ENCODE measurements at places on chromosomes 16 and 17. TPM values are rescaled to one million over a fixed set of nuclear protein-coding genes. Genes with fewer than 3 reads are reported as not detected.

DNA sequence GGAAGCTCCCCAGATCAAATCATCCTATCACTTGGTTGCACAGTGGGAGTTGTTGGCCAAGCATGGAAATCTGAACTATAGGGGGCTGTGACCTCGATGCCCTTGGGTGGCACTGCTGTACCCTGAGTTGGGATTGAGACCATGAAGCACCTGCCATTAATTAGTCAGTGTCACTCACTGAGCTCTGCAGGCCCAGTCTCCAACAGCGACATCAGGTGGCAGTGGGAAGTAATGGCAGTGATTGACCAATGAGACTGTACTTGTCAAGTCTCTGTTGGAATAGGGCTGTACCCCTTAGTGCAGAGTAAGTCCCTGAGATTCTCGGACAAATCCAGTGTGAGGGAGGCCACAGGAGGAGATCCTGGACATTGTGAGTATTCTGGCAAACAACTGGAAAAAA, 118.0 kb upstream of the RPL38 start:
- no peak for DNase-seq

DNA sequence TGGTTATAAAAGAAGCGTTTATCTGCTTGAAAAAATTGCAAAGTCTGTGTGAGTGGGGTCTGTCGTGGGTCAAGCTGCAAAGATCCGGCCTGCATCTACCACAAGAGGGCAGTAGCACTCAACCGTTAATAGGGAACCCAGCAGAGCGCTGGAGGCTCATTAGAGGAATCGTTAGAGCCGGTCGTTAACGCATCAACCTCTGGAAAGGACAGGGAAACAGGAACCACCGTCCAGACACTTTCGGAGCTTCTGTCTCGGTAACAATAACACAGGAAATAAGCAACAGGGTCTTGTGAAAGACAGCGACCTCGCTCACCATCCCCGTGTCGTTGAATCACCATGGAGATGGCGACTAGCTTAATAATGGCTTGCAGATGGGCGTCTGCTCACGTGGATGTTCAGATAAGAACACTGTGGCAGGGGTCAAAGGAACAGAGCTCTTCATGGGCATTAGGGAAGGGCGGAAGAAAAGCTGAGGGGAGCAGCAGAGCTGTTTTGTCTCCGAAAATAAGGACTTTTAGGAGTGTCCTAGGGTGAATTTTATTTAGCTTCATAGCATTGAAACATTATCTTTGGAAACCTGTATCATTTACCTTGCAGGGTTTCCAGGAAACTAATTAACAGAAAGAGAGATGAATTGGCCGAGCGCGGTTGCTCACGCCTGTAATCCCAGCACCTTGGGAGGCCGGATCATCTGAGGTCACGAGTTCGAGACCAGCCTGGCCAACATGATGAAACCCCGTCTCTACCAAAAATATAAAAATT, 11.9 kb upstream of the NSRP1 start:
- DNase-seq: peak; percentile 76

DNA sequence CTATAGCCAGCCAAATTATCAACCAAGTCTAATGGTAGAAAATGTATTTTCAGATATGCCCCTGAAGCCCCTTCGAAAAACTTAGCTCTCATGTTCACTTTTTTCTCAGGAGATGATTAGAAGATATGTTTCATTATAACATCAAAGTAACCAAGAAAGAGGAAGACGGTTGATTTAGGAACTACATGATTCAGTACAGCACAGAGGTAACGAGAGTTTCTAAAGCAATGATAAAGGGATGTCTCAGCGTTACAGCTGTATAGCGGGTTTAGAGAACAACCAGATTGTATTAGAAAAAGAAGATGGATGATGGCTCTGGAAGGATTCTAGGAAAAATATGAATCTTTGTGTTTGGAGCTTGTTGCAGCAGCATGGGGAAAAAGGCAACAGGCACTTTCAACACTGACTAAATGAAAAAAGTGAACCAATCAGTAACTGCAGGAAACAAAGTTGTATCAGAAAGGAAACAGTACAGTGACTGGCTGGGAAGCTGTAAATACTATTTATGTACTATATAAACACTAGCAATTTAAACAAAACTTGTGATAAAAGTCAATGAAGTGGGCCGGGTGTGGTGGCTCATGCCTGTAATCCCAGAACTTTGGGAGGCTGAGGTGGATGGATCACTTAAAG, 21.5 kb downstream of the MBTD1 start:
- DNase-seq: no peak

GRCh38 chr17:5299383-5299782, 17.3 kb downstream of the RABEP1 start:
- no peak for DNase-seq

DNA sequence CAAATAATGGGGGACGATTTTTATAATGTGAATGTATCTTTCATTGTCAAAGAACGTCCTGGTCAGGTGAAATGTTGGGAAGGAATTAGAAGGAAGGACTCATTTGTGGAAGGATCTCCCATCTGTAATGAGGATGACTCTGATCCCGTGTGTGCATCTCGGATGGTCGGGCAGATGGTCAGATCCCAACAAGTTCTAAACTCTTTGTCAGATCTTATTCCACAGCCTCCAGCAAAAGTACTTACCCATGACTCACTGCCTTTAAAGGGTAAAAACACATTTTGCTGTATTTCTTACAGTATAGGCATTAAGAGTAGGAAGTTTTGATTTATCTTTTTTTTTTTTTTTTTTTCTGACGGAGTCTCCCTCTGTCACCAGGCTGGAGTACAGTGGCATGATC, 539 bp upstream of the KRTAP4-8 start:
- DNase-seq: no peak

- no peak for DNase-seq
Observed at GRCh38 chr17:68646626-68647526, 45.7 kb upstream of the FAM20A start.

- DNase-seq: peak; percentile 76
Observed at GRCh38 chr17:39547713-39548478, 59.8 kb downstream of the NEUROD2 start.

DNA sequence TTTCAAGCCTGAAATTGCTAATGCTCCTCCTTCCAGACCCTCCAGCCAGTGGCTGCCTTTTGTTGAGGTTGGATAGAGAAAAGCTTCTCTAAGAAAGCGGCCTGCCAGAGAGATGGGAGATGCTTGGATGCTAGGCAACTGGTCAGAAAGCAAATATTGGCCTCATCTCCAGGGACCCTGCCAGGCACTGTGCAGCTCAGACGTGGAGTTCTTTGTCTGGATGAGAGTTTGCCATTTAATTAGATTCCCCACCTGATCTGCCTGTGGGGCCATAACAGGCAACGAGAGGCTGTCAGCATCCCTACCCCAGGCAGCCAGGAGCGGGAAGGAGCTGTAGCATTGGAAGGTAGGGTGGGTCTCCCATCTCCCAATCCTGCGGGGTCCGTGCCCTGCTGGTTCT, 52.7 kb downstream of the ASIC2 start:
- DNase-seq: no peak

DNA sequence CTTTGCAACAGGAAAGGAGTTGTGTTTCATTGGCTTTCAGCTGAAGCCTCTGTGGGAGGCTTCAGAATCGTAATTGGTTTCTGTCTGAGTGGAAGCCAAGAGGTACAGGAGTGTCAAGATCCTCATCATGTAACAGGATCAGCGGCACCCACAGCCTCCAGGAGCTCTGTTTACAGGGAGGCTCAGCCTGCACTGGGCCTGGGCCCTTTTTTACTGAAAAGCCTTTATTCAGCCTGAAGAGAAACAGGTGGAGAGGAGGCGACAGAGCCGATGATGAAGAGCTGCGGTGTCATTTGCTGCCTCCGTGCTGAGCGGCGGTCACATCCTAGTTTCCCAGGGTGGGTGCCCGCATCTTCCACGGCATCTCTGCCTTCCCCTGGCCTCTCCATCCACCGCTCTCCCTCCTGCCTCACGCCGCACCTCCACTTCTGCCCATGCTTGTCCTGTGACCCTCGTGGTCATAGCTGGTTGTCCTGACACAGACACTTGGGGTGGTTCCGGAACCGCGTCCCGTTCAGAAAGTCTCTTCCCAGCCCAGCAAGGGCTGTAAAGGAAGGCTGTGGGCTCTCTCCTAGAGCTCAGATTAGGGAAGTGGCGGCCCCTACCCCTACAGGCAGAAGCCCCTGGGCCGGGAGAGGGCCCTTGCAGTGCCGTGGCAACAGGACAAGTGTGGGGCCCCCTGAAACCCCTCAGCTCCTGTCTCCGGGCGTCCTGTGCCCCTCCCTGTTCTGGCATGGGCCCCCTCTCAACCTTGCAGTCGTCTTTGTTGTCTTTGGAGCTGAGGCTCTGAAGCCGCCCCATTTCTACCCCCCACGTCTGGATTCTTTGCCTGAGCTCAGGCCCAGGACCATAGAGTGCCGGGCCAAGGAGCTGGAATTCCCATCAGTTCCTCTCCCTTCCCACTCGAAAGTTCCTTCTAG, 53.9 kb upstream of the CHMP6 start:
- DNase-seq: no peak

- no peak for DNase-seq
Observed at GRCh38 chr17:58272367-58273280, 8.1 kb downstream of the MPO start.

DNA sequence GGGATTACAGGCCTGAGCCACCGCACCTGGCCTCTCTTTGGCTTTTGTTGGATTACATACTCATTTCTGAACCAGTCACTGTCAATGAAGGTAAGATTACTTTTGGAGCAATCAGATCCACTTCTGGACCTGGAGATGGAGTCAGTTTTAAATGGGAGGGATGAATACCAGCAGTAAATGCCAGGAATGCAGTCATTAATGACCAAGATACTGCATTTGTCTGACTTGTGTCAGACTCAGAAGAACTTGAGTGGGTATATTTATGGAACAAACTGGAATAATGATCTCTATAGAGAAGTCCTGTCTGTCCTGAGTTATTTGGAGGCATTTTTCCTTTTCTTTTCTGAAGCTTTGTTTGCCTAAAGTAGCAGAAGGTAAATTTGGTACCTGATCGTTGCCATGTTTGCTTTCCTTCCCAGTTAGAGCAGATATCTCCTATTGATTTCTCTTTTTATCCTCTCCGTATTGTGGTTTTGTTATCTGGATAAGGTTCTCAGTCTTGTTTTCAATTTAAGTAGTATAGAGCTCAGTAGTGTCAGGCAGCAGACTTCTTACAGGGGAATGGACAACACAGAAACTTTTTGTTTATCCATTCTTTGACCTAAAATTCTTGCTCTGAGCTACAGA, 10.7 kb downstream of the NLK start:
- DNase-seq: no peak

GRCh38 chr16:20822521-20823325, 16.4 kb downstream of the REXO5 start:
- no peak for DNase-seq

DNA sequence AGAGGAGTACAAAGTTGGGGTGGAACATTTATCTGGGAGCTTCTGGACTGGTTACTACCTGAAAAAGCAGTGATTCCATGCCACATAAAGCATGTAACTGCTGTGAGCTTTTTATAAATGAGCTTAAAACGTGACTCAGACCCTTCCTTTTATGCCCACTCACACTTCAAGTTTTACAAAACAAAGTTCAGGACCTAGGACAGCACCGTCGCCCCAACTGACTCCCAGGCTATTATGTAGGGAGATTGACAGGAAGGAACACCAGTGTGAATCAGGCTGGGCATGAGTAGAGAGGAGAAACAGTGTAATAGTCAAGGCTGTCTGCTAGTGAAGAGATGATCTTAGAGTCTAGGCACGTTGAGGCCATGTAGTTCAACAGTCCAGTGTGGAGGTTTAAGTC, 91.6 kb upstream of the DNAH9 start:
- DNase-seq: no peak

DNA sequence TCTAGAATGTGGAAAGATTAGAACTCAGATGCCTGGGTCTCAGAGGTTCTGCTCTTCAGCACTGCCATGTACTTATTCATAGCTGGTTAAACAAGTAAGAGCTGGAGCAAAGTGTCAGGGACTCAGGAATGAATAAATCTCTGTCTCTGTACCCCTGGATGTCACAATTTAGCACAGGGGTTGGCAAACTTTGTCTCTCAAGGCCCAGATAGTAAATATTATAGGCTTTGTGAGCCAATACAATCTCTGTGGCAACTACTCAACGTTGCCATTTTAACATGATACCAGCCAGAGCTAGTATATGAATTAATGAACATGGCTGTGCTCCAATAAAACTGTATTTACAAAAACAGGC, 220.3 kb upstream of the MON1B start:
- DNase-seq: no peak

DNA sequence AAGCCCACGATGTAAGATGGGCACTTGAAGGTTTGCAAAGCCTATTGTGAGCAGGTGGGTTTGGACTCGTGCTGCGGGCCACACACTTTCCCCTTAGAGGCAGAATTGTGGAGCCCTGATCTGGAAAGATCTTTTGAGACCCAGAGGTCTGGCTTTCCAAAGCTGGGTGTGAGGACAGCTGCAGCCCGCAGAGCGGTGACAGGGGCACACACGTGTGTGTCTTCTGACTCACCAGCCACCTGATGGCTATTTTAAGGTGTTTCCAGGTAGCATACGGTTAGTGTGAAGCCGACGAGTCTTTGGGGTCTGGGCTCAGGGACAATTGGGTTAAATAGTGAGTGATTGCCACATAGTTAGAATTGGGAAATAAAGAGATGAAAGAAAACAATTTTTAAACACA, 108.9 kb upstream of the GSE1 start:
- DNase-seq: no peak

Gene TNFRSF17
- total RNA-seq: 0.70 TPM

Gene TP53TG3F
- total RNA-seq: not detected

Gene LGALS9B
- 35.5 TPM for total RNA-seq

Gene ZNF597
- total RNA-seq: 1.6 TPM

Gene TBC1D3K
- total RNA-seq: not detected

Gene DLX3
- not detected for total RNA-seq

Gene VTN
- not detected for total RNA-seq

Gene TBC1D3E
- not detected for total RNA-seq

Gene NHERF2
- total RNA-seq: 73.7 TPM

Gene MPP3
- total RNA-seq: 4.0 TPM

Gene NLRC3
- 1.4 TPM for total RNA-seq

Gene HSD17B1
- total RNA-seq: 0.85 TPM

Measured in left colon (tissue), 2 donors.